ENCODE measurements at places on chromosomes 12 and 14.

DNA sequence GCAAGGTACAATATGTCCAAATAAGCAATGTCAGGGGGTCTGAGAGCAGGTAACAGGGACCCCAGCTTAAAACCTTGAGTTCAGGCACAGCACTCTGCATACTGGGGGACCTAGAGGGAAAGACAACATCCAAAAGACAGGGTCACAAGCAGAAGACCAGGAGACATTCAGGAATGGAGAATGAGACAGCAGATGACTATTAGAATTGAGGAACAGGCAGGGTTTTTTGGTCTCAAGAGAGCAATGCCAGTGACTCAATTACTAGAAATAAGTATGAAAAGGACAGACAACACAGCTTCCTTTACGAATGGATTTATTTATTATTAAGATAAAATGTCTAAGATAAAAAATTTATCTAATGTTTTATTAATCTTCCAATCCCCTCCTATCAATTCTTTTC, 223.0 kb downstream of the PTPRO start:
- no peak for DNase-seq

- no peak for DNase-seq
Measured at GRCh38 chr12:52278575-52279421, 4.4 kb downstream of the KRT86 start.

- no peak for DNase-seq
Measured at GRCh38 chr12:65707051-65707450, 117.2 kb upstream of the HMGA2 start.

DNA sequence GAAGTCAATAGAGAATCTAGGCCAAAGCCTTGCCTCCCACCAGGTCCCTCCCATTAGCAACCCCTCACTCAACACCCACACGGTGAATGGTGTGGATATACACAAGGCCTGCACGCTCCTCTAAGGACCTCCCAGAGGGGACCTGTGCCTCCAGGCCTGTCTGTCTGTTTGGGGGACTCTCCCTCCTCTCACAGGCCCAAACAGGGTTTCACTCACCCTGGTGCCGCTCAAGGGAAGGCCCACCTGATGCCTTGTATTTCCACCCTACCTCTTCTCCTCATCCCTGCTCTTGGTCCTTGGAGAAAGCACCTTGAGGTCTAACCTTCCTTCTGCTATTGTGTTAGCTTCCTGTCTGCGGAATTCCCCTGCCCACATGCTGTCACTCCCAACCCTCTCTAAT, 4.4 kb downstream of the SDR9C7 start:
- no peak for DNase-seq

DNA sequence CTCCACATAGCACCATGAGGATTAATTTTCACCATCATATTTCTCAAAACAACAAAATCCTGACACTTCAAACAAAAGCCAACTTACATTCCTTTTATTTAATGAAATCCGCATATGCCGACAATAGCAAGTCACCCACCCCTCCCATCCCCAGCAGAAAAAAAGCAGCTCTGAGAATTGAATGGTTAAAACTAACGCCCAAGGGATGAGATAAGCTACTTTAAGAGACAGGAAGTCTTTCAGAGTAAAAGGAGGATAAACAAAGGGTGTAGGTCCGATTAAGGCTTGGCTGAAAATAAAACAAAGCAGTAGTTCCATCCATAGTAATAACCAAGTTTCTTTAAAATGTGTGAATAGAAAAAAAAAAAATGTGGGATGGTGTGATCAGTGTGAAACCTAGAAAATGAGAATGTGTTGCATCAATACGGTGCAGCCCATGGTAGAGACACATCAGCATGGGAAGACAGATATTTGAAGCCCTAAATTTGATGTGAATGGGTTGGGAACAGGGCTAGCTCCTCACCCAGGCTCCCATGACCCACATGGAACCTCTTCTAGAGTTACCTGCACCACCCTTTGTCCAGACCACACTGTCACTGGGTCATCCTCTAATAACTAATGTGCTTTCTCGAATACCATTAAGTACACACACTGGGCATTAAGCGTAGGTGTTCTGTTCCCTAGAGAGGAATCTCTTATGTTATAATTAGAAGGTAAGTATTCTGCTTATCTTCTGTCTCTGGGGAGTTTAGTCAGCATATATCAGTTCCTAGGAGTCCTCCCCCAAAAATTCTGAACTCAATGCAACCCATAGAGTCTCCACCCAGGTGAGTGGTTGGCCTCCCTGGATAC, 31.7 kb downstream of the RTRAF start:
- no peak for DNase-seq

DNA sequence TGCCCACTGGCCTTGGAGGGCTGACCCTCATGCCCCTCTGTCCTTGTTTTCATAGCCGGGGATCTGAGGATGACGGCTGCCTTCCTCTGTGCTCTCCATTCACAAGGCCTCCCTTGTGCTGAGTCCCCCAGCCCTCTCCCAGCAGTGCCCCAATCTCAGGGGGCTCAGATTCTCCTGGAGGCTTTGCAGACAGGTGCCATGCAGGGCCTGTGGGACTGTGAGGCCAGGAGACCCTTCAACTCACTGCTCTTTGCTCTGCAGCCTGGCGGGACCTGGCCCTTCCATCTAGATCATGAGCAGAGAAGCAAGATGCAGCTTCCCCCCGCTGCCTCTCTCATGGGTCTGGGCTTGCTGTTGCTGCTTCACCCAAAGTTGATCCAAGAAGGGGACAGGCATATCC, 356.0 kb downstream of the BCL11B start:
- DNase-seq: no peak

GRCh38 chr12:120618954-120619615, 21.3 kb upstream of the CABP1 start:
- no peak for DNase-seq

- DNase-seq: no peak
Measured at GRCh38 chr14:50943943-50944646, at the start of gene PYGL. Gene PYGL (minus strand): TSS chr14:50944483. CDS start chr14:50944403, 80 bp downstream.

DNA sequence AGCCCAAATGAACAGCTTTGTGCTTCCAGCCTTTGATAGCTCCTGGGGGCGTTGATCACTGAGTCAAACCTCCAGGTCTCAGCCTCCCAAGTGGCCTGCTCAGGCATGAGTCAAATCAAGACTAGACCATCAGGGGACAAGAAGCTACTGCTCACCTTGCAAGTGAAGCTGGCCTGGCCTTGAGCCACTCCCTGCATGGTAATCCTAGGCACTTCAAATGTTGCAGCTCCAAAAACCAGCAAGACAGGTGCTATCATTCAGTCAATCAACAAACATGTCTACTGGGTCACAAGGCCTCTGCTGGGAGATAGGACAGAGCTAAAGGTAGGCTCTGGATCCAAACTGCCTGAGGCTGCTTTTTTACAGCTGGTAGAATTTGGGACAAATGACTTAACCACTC, 33.1 kb upstream of the NOS1 start:
- no peak for DNase-seq

DNA sequence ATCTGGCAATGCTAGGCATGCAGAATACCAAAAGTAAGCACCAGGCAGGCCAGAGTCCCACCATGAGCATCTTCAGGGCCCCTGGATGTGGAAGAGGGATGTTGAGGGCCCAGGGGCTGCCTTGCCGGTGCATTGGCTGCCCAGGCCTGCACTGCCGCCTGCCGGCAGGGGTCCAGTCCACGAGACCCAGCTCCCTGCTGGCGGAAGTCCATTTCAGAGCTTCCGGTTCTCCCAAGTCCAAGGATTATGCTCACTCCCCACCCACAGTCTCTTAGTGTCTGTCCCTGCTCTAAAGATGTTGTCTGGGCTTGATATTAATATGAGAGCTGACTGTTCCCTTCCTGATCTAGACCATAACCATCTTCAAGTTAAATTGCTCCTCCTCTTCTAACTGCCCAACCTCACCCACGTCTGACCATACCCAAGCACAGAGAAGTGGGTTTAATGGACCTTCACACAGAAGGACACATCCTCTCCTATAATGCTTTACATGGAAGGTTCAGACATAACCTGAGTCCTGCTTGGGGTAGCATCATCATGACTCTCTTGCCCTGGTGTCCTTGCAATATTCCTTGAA, 117.4 kb downstream of the DAD1 start:
- no peak for DNase-seq

DNA sequence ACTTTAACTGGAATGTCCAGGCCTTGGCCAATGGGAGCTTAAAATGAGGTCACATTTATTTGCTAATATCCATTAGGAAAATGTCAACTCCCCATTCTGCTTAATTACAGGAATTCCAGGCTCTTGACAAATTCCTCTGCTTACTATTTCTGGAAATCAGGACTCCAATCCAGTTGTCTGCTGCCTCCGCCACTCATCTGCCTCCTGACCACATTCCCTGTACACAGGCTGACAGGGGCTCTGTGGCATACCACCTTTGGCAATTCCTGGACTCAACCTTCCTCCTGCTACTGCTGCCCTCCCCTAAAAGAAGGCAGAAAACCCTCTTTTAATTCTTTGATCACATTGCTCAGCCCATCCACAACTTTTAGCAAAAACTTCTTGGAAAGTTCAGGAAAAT, 37.9 kb downstream of the KICS2 start:
- no peak for DNase-seq

DNA sequence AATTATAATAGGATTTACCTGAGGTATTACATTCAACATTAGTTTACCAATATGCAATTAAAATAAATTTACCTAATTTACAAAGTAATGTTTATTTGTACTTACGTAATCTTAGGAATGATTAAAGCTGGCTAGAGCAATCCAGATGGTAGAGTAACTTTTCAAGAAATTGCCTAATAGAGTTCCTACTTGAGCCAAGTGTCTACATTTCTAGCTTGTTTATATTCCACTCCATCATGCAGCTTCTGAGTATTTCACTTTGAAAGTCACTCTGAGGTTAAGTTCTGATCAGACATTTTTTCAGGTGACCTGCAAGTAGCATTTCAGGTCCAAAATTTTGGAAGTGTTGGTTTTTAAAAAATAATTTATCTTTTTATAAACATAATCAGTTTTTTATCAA, 1080.7 kb downstream of the TRHDE start:
- no peak for DNase-seq

Measured in NCI-H1417 treated with DMSO at 0.1 percent for 48 hours (cell line).